Activated CD4-positive, CD25-positive, alpha-beta regulatory T cell (primary cell): ENCODE measurements at places on chromosomes 13 and 19.
A peak's percentile ranks its signal among the peaks of the same experiment; 100 is the strongest.

GRCh38 chr13:100659578-100659977 is 15.0 kb downstream of the TMTC4 start:
- DNase-seq, result no peak

GRCh38 chr19:13981988-13982501 is 24.1 kb downstream of the RFX1 start:
- no peak for DNase-seq

GRCh38 chr13:21883713-21884112 is 212.8 kb downstream of the FGF9 start:
- no peak for DNase-seq

GRCh38 chr19:7928334-7928706 is 2.4 kb upstream of the CTXN1 start:
- DNase-seq, result no peak

GRCh38 chr19:19259741-19260140 is 13.4 kb downstream of the TM6SF2 start:
- no peak for DNase-seq

DNA sequence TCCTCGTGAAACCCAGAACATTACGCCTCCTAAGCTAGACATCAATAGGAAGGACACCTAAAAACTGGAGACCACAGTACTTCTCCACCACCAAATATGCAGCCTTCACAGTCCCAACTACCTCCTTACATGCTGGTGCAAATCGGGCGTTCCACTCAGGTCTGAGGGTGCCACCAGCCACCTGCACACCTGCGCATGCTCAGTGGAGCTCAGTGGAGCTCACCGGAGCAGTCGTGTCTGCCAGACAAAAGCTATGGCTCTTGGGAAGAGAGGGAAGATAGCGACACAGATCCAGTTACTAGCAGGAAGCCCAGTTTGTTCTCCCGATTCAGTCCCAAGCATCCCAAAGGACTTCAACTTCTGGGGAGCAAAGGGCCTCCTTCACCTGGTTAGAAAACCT is 237.1 kb downstream of the TSHZ3 start:
- no peak for DNase-seq

DNA sequence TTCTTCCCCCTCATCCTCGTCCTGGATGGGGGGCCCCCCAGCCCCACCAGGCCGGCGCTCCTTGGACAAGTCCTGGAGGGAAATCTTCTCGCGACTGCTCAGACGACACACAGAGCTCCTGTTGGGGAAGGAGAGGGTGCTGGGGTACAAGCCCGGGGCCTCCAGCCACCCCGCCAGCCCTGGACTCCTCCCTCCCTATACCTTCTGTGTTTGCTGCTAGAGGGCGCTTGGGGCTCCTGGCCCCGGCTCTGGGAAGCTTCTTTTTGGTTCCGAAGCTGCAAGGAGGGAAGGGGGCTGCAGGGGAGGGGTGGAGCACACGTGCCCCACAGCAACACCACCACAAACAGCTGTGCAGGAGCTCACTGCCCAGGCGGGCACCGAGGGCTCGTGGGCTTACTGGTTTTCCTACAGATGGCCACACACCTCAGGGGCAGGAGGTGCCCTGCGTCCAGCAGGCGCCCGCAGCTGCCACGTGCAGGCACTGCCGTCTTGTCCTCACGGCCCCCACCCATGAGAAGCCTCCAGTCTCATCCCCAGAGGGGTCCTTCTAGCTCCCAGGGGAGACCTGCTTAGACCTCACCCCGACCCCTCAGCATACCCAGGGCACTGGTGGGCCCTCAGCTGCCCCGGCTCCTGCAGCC is 20.5 kb downstream of the EPS8L1 start:
- no peak for DNase-seq

- DNase-seq, result no peak
These were observed 6.2 kb downstream of the GPR4 start for GRCh38 chr19:45595814-45596213.

DNA sequence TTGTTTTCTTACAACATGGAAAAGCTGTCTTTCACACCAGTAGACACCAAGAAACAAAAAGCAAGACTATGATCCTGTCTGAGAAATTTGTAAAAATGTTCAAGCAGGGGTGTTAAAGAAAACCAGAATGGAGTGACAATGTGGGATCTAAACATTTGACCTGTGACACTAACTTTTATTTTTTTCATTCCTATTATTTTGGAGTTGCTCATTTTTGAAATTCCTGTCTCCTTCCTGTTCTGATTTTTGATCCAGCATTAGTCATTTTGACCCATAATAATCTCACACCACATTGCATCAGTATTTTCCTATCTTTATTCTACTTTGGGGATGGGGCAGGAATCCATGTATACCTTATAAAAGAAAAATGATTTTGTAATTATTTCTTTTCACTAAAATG is 164.2 kb downstream of the DLEU7 start:
- DNase-seq, result no peak

DNA sequence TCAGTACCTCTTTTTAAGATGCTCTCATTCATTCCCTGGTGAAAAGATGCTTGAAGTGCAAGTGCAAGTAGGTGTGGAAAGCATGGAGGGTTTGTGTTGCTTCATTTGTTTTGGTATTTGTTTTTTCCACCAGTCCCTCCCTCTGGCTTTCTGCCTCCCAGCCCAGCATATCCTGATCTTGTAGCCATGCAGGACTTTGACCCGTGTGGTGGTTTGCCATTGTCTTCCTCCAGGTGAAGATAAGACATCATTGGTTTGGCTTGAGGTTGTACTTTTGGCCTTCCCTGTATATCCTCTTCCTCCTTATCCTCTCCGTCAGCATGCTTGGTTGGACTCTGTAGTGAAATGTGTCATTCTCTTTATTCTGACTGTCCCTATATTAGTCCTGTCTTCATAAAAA is 9.1 kb downstream of the SPINT2 start:
- no peak for DNase-seq

DNA sequence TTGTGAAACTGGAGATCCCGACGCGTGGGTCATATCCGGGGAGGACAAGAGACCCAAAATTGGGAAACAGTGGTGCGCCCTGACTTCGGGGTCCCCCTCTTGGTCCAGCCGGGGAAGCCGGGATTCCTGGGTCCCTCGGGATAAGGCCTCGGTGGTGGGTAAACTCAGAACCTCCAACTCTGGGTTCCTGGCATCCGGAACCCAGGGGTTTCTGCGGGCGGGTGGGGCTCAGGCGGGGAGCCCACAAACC is 688 bp downstream of the ZFP36 start:
- DNase-seq, result no peak

GRCh38 chr19:6864325-6864940 is 22.9 kb upstream of the ADGRE1 start:
- no peak for DNase-seq

- peak; percentile 2 for DNase-seq
These were observed 1.1 kb downstream of the ZNF850 start for GRCh38 chr19:36771261-36772231.

- DNase-seq, result no peak
These were observed 166.4 kb downstream of the SHISA2 start for GRCh38 chr13:25885418-25885817.

GRCh38 chr19:3095441-3096191 is 1.5 kb downstream of the GNA11 start:
- peak; percentile 17 for DNase-seq

- no peak for DNase-seq
These were observed 17.0 kb upstream of the TMEM255B start for GRCh38 chr13:113742000-113742441.

- DNase-seq, result no peak
These were observed 211.9 kb downstream of the NALCN start for GRCh38 chr13:101204270-101205020.

DNA sequence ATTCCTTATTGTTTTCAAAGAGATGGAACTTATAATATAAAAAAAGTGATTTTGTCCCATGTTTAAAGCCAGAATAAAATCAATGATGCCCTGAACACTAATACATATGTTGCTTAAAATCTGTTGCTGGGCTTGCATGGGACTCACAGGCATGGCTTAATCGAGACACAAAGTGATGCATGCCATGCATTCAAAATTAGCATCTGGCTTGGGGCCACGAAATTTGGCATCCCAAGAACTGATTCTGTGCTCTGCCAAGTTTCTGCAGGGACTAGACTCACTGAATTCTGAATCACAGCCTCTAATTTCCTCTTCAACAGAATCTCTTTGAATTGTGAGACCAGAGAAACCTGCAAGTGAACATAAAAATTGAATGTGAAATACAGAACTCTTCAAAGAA is 109.2 kb downstream of the PCDH17 start:
- no peak for DNase-seq
